ENCODE measurements at places on chromosomes 2 and 18. TPM values are rescaled to one million over a fixed set of nuclear protein-coding genes. Genes with fewer than 3 reads are reported as not detected.

DNA sequence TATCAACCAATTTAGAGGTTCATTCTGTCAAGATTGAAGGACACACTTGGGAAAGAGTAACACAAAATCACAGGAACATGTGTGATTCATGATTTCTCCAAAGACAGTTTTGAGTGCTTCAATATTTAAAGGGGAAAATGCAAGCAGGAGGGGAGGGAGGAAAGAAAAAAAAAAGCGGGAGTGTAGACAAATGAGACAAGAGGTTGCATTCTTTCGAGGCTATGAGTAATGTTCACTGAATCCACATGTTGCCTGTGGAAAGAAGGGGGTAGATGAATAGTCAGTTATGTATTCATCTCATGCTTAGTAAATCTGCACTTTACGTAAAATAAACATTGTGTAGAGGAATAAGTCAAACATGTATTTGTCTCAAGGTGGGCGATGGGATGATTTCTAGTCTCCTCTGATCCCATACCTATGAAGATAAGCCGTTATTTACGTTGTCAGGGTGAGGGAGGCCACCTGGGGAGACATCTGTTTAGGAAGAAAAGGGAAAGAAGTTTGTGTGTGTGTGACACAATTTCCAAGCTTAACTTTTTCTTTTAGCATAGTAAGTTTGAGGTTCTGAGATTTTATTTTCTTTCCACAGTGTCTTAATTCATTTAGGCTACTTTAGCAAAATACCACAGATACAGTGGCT, 211.0 kb upstream of the ZC3H15 start:
- no peak overlapping the region for H3K27ac ChIP-seq
- H3K4me1 ChIP-seq = no peaks in the 10 kb centered on the region
- no peaks in the 10 kb centered on the region for H3K27me3 ChIP-seq

Gene CD226
- total RNA-seq = 126 TPM

Gene ANKRD44
- total RNA-seq = 223 TPM

GRCh38 chr18:50611529-50611941, 51.6 kb downstream of the MAPK4 start:
- no peak overlapping the region for H3K4me3 ChIP-seq
- peaks cover 6% of the 10 kb centered on the region for H3K27me3 ChIP-seq
- no peak overlapping the region for H3K27ac ChIP-seq
- no peaks in the 10 kb centered on the region for H3K4me1 ChIP-seq
- DNase-seq = no peak
- H3K36me3 ChIP-seq = no peaks in the 10 kb centered on the region

Gene RGPD4
- total RNA-seq = not detected

DNA sequence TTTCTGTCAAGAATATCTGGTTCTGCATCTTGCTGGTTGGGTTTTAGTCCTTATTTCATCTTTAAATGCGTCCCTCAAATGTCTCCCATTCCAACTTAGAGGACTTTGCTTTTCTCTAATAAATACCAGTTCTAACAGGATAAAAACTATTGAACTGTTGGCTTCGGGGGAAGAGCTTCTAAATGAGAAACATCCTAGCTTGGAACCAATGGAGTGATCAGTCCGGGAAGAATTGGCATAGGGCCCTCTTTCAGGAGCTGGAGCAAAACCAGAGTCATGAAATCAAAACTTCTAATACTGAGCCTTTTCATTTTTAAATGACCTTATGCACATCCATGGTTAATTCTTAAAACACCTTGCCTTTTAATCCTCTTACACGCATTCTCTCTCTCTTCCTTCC, 401.6 kb upstream of the SMIM21 start:
- DNase-seq = no peak
- no peaks in the 10 kb centered on the region for H3K4me1 ChIP-seq
- H3K27ac ChIP-seq = no peak overlapping the region
- no peaks in the 10 kb centered on the region for H3K27me3 ChIP-seq
- no peaks in the 10 kb centered on the region for H3K36me3 ChIP-seq
- no peak overlapping the region for H3K4me3 ChIP-seq

GRCh38 chr2:29238497-29238896, 123.3 kb downstream of the CLIP4 start:
- peaks cover 3% of the 10 kb centered on the region for H3K27me3 ChIP-seq
- no peak overlapping the region for H3K4me3 ChIP-seq
- H3K4me1 ChIP-seq = no peaks in the 10 kb centered on the region
- no peak overlapping the region for H3K27ac ChIP-seq

Gene MATN3
- total RNA-seq = not detected

DNA sequence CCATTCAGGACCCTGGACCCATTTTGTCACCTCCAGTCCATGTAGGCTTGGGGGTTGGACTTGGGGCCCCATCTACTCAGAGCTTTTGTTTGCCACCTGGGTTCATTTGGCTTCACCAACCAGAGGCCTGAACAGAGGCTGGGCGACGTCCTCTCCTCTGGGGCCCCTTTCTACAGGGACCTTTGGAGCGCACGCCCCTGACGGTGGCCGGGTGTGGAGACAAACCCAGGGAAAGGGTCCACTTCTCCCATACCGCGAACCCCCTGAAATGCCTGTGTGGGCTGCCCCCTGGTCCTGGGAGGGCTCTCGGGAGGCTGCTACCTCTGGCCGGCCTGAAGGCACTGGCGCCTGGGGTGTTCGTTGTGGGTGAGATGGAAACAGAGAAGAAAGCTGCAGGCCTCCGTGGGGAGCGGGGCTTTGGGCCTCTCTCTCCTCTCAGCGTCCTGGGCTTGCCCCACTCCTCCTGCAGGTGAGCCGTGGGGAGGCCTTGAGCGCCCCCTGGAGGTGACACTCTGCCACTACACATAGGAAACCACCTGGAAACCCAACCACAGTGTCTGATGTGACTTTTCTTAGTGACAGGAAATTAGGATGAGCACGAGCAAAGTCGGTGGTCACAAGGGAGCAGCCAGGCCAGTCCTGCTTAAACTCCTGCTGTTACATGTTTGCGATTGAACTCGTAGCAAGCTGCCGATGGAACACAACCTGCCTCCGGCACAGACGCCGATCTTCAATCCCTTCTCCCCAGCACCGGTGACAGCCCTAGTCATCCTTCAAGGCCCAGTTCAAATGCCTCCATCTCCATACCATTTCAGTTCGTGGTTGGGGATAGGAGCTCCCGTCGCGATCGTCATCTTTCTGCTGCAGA, 12.0 kb upstream of the NTSR2 start:
- H3K27me3 ChIP-seq = peaks cover 19% of the 10 kb centered on the region
- H3K27ac ChIP-seq = no peak overlapping the region
- H3K4me3 ChIP-seq = no peak overlapping the region
- DNase-seq = peak; percentile 62
- peaks cover 5% of the 10 kb centered on the region for H3K4me1 ChIP-seq
- no peaks in the 10 kb centered on the region for H3K36me3 ChIP-seq

Gene CCDC150
- 16.0 TPM for total RNA-seq

DNA sequence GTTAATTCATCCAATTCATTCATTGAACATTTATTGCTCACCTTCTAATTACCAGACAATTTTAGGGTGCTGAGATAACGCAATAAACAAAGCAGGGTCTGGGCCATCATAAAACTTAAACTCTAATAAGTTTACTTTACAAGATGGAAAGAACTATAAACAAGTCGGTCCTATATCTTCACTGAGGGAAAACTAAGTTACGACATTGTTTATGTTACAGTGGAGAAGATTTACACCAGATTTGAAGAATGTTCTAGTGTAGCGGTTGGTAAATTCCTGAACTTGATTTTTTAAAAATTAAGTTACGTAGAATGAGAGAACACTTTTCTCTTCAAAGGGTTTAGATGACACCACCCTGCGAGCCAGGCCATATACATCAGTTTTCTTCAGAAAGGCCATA, 20.7 kb upstream of the FRZB start:
- no peak overlapping the region for H3K27ac ChIP-seq
- no peaks in the 10 kb centered on the region for H3K4me1 ChIP-seq
- no peak for DNase-seq
- H3K27me3 ChIP-seq = peaks cover 11% of the 10 kb centered on the region

- no peaks in the 10 kb centered on the region for H3K36me3 ChIP-seq
- H3K4me1 ChIP-seq = no peaks in the 10 kb centered on the region
- H3K4me3 ChIP-seq = no peak overlapping the region
- no peak overlapping the region for H3K27ac ChIP-seq
- DNase-seq = no peak
- no peaks in the 10 kb centered on the region for H3K27me3 ChIP-seq
Observed at GRCh38 chr2:150475479-150476250, 11.8 kb downstream of the RND3 start.

DNA sequence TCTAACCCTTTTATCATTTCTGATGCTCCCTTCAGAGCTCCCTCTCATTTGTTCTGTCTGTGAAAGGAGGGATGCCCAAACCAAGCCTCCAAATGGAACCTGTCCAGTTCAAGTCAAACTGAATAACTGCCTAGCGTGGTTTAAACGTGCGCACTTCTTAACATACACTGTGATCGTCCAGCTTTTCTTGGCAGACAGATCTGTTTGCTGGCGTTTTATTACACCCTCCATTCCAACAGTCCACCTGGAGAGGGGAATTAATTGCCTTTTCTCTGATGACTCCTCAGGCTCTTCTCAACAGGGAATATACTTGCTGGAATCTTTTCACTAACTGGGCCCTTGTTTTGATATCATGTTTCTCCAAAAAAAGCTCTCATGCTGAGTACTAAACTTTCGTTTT, 379.2 kb upstream of the POU3F3 start:
- H3K4me1 ChIP-seq = no peaks in the 10 kb centered on the region
- H3K27me3 ChIP-seq = no peaks in the 10 kb centered on the region
- no peaks in the 10 kb centered on the region for H3K36me3 ChIP-seq
- no peak for DNase-seq

DNA sequence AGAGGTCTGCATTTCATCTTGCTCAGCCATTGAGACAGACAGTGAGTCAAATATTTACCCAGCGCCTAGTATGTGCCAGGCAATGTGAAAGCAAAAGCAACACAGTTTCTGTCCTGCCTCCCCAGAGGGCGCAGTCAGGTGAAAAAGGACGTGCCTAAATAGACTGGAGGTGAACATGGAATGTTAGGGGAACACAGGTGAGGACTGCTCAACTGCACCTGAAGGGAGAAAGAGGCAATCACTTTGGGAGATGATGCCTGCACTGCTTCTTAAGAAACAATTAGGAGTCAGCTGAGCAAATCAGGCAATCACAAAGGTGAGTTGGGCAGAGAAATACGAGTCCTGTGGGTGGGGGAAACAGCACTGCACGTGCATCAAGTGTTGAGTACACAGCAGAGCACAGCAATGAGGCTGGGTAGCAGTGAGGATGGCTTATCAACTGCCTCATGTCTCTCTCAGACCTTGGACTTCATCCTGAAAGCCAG, 218.3 kb upstream of the SMAD7 start:
- H3K27me3 ChIP-seq = no peaks in the 10 kb centered on the region
- DNase-seq = peak; percentile 8
- no peak overlapping the region for H3K27ac ChIP-seq

- no peak for DNase-seq
- no peaks in the 10 kb centered on the region for H3K27me3 ChIP-seq
- H3K36me3 ChIP-seq = peaks cover 3% of the 10 kb centered on the region
- H3K4me1 ChIP-seq = peaks cover 16% of the 10 kb centered on the region
- H3K4me3 ChIP-seq = no peak overlapping the region
Observed at GRCh38 chr2:88599527-88599926, 27.7 kb downstream of the EIF2AK3 start.

- no peak overlapping the region for H3K4me3 ChIP-seq
- H3K27ac ChIP-seq = no peak overlapping the region
- peaks cover 4% of the 10 kb centered on the region for H3K27me3 ChIP-seq
- H3K36me3 ChIP-seq = no peaks in the 10 kb centered on the region
- no peaks in the 10 kb centered on the region for H3K4me1 ChIP-seq
Observed at GRCh38 chr2:222805591-222806304, 55.1 kb upstream of the ACSL3 start.

DNA sequence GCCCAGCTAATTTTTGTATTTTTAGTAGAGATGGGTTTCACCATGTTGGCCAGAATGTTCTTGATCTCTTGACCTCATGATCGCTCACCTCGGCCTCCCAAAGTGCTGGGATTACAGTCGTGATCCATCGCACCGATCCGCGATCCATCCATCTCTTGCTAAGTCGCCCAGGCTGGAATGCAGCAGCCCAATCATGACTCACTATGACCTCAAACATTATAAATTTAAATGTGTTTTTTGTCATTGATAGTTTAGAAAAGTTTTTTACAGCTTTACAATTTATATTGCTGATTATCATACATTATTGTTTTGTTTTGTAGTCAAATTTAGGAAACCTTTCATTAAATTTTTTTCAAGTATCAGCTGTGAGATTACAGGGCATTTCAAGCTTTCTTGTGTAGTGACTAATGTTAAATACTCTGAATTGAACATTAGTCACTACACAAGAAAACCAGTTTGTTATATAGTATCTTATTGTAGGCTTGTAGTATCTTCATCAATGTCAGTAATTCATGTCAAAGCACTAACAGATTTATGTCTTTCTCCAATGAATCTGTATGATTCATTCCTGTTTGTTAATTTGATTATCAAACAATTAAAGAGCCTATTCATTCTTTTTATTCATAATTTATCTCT, 37.5 kb downstream of the NR4A2 start:
- H3K27ac ChIP-seq = no peak overlapping the region
- no peaks in the 10 kb centered on the region for H3K36me3 ChIP-seq
- DNase-seq = no peak

DNA sequence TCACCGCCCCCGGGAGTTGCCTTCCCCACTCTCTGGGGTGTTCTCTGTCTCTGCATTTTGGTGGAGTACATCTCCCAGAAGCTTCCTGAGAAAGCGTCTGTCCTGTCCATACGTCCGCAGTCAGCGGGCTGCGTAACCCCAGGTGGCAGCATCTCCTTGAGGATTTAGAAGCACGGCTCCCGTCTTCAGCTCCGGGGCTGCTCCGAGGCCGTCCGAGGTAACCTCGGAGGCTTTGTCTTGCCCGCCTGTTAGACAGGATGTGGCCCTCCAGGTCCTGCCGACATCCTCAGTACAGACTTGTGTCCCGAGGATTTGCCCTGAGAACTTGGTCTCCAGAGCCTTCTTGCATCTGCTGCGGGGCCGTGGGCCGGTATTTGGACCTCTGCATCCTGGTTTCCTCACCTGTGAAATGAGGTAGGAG, 58.4 kb downstream of the CTDP1 start:
- no peaks in the 10 kb centered on the region for H3K27me3 ChIP-seq
- H3K36me3 ChIP-seq = peaks cover 77% of the 10 kb centered on the region
- no peaks in the 10 kb centered on the region for H3K4me1 ChIP-seq
- H3K4me3 ChIP-seq = no peak overlapping the region
- H3K27ac ChIP-seq = no peak overlapping the region

DNA sequence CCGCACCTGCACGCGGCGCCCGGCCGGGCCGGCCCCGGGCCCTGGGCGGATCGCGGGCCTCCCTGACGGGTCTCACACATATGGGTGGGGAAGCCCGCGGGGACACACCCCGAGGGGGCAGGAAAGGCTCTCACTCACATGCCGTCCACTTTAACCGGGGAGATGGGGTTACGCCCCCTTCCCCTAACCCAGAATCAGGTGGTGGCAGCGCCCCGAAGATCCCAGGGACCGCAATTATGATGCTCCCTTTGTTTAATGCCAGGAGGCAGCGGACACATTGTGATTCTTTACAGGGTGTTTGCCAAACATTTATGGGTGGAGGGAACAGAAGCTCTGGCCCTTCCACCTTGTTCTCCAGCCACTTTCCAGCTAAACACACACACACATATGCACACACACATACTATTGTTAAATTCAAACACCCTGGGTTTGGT, 424 bp upstream of the ANKRD44 start:
- peaks cover 61% of the 10 kb centered on the region for H3K4me1 ChIP-seq
- peaks cover 27% of the 10 kb centered on the region for H3K36me3 ChIP-seq
- no peaks in the 10 kb centered on the region for H3K27me3 ChIP-seq
- H3K27ac ChIP-seq = peak overlapping the region; percentile 90
- peak overlapping the region; percentile 81 for H3K4me3 ChIP-seq

Gene IGFBP2
- total RNA-seq = 10.3 TPM
